Glutamatergic neuron (in vitro differentiated cells): ENCODE measurements at places on chromosomes 5 and 9.

- H3K36me3 ChIP-seq: no peaks in the 10 kb centered on the region
- peak; percentile 52 for DNase-seq
- H3K4me3 ChIP-seq: no peak overlapping the region
- H3K4me1 ChIP-seq: peaks cover 2% of the 10 kb centered on the region
These were observed 724 bp downstream of the NR2F1-AS1 start for GRCh38 chr5:93580063-93580926.

- no peak overlapping the region for H3K4me3 ChIP-seq
- no peaks in the 10 kb centered on the region for H3K36me3 ChIP-seq
- no peak overlapping the region for H3K27ac ChIP-seq
- peaks cover 4% of the 10 kb centered on the region for H3K4me1 ChIP-seq
These were observed 14.8 kb upstream of the CTNNA1 start for GRCh38 chr5:138738399-138738798.

DNA sequence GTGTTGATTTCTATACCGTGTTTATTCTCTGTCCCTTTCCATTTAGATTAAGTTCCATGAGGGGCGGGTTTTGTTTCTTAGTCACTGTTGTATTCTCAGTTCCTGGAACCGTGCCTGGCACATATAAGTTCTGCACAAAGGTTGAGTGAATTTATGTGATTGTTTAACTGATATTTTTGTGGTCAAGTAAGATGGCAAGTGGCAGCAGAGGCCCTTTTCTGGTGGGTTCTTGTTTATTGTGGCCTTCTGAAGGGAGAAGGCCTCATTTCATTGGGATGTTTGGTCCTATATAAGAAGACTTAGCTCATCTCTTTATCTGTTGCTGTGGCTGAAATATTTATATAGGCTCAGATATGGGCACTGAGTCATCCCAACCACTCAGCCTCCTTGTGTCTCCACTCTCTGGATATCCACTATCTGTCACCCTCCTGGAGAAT lies 262.5 kb downstream of the PSAT1 start:
- no peak overlapping the region for H3K27ac ChIP-seq
- no peak for DNase-seq
- H3K36me3 ChIP-seq: no peaks in the 10 kb centered on the region
- no peaks in the 10 kb centered on the region for H3K27me3 ChIP-seq
- no peak overlapping the region for H3K4me3 ChIP-seq
- no peaks in the 10 kb centered on the region for H3K4me1 ChIP-seq

- H3K4me3 ChIP-seq: no peak overlapping the region
- peaks cover 5% of the 10 kb centered on the region for H3K27me3 ChIP-seq
- H3K4me1 ChIP-seq: peaks cover 25% of the 10 kb centered on the region
- DNase-seq: no peak
- no peak overlapping the region for H3K27ac ChIP-seq
- H3K36me3 ChIP-seq: peaks cover 9% of the 10 kb centered on the region
These were observed 56.3 kb downstream of the USP20 start for GRCh38 chr9:129891569-129891968.

- H3K27ac ChIP-seq: no peak overlapping the region
- DNase-seq: no peak
- H3K27me3 ChIP-seq: no peaks in the 10 kb centered on the region
These were observed 213.0 kb downstream of the CRB2 start for GRCh38 chr9:123568691-123569688.

DNA sequence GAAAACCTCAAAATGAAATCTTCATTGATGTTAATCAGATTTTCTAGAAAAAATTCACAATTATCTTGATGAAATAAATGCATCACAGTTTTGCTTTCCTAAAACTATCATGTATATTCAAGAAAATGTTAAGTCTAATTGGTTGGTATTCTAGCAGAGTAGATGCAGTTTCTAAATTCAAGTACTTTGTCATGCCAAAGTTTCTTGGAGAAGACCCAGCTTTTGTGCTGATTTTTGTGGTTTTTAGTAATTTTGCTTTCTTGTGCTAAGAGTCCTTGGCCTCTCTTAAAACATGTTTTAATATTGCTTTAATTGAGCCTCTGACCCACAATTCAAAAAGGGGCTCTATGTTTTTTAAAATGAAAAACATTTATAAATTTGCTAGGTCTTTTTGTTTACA lies 924.8 kb upstream of the PTPRD start:
- H3K27me3 ChIP-seq: no peaks in the 10 kb centered on the region
- no peak overlapping the region for H3K4me3 ChIP-seq
- H3K4me1 ChIP-seq: no peaks in the 10 kb centered on the region

GRCh38 chr5:107300721-107301327 lies 369.9 kb downstream of the EFNA5 start:
- peaks cover 2% of the 10 kb centered on the region for H3K27me3 ChIP-seq
- H3K4me1 ChIP-seq: no peaks in the 10 kb centered on the region
- H3K4me3 ChIP-seq: no peak overlapping the region
- H3K27ac ChIP-seq: no peak overlapping the region
- no peak for DNase-seq
- H3K36me3 ChIP-seq: no peaks in the 10 kb centered on the region

GRCh38 chr5:143865426-143866025 lies 53.6 kb downstream of the HMHB1 start:
- no peak for DNase-seq
- H3K27ac ChIP-seq: no peak overlapping the region
- no peak overlapping the region for H3K4me3 ChIP-seq
- peaks cover 2% of the 10 kb centered on the region for H3K27me3 ChIP-seq
- no peaks in the 10 kb centered on the region for H3K36me3 ChIP-seq

GRCh38 chr5:72659726-72660125 lies 152.5 kb upstream of the ZNF366 start:
- peaks cover 1% of the 10 kb centered on the region for H3K27me3 ChIP-seq
- H3K4me1 ChIP-seq: peaks cover 17% of the 10 kb centered on the region
- no peak overlapping the region for H3K4me3 ChIP-seq
- DNase-seq: no peak
- peaks cover 9% of the 10 kb centered on the region for H3K36me3 ChIP-seq

DNA sequence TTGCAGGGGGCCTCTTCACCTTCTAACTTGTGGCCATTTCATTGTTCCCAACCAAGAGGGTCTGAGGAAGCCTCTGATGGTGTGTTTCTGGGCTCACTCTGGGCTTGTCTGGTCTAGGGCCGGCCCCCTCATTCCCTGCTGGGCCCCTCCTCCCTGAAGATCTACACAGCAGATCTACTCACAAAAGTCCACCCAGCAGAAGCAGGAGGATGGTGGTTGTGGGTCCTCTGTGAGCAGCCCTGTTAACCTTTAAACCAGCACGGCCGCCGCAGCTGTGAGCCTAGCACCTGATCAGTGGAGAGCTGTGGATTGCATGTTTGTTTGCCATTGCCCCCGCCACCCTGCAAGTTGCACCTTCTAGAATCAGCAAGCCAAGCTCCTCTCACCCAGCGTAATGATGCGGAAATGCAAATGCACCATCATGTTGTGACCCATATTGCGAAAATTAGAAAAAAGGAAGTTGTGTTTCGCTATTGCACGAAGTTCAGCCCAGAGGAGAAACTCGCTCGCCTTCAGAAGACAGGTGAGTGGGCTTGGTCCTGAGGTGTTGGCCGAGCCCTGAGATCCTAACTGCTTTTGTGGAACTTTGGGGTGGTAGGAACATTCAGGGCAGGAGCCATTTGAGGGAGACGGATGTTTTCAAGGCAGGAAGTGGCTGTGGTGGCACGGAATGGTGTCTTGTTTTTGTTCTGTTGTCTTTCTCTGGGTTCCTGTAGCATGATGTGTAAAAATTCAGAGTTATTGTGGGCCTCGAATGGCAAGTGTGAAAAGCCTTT lies 16.7 kb downstream of the FGD3 start:
- no peak overlapping the region for H3K27ac ChIP-seq
- H3K4me3 ChIP-seq: no peak overlapping the region
- H3K36me3 ChIP-seq: no peaks in the 10 kb centered on the region
- H3K4me1 ChIP-seq: no peaks in the 10 kb centered on the region

- H3K27ac ChIP-seq: no peak overlapping the region
- H3K27me3 ChIP-seq: peaks cover 10% of the 10 kb centered on the region
- H3K36me3 ChIP-seq: peaks cover 6% of the 10 kb centered on the region
- H3K4me3 ChIP-seq: no peak overlapping the region
- peaks cover 29% of the 10 kb centered on the region for H3K4me1 ChIP-seq
- DNase-seq: no peak
These were observed 68.7 kb downstream of the SEMA4D start for GRCh38 chr9:89428901-89429890.

DNA sequence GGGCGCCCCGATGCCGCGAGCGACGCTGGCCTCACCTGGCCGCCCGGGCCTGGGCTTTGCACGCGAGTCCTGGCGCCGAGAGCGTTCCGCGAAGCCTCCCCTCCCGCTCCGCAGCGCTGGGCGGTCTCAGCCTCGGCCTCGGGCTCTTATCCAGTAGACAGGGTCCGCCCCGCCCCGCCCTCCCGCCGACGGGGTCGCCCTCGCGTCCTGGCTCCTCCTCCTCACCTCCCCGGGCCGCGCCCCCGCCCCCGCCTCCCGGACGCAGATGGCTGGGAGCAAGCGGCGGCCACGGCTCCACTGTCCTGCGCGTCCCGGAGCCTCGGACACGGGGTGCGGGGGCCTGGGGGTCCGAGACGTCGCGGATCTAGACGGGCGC lies at the start of gene SLC6A3:
Gene SLC6A3 (minus strand): TSS at position 128 of the 376 bp plus-strand sequence. CDS start 2,243 bp downstream, outside the sequence.
- peaks cover 6% of the 10 kb centered on the region for H3K4me1 ChIP-seq
- no peak within 1 kb of the TSS for H3K27ac ChIP-seq
- peak within 1 kb of the TSS; percentile 95 for H3K4me3 ChIP-seq
- DNase-seq: peak; percentile 93
- peaks cover 13% of the 10 kb centered on the region for H3K27me3 ChIP-seq

DNA sequence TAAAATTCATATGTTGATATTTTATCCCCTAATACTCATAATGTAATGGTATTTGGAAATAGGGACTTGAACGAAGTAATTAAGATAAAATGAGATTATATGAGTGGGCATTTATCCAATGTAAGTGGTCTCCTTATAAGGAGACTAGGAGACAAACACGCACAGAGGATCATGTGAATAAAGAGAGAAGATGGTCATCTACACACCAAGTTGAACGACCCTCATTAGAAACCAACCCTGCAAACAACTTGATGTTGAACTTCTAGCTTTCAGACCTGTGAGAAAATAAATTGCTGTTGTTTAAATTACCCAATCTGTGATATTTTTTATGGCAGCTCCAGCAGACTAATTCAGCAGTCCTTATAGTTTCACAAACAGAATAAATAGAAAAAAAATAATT lies 27.5 kb upstream of the SELENOP start:
- H3K27ac ChIP-seq: no peak overlapping the region
- H3K36me3 ChIP-seq: peaks cover 5% of the 10 kb centered on the region
- DNase-seq: no peak
- H3K4me3 ChIP-seq: no peak overlapping the region

- DNase-seq: no peak
- H3K4me3 ChIP-seq: no peak overlapping the region
- no peaks in the 10 kb centered on the region for H3K36me3 ChIP-seq
- H3K27me3 ChIP-seq: no peaks in the 10 kb centered on the region
- no peaks in the 10 kb centered on the region for H3K4me1 ChIP-seq
- H3K27ac ChIP-seq: no peak overlapping the region
These were observed 189.8 kb upstream of the TRIM32 start for GRCh38 chr9:116497095-116497890.

DNA sequence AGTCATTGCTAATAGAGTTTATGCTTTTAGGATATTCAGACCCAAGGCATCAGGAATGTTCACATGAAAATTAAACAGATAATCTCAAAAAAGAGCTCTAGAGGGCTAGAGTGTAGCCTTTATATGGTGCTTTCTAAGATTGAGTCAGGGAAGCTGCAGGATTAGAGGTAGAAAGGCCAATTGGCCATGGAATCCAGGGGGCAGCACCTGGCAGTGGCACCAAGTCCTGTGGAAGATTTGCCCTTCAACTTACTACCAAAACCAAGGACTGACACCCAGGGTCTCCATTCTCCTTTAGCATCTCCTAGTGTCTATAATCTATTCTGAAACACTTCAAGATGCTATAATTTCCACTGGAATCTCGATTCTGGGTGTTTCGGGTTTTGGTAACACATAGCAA lies 112.4 kb downstream of the ACER2 start:
- no peaks in the 10 kb centered on the region for H3K27me3 ChIP-seq
- DNase-seq: no peak
- H3K36me3 ChIP-seq: no peaks in the 10 kb centered on the region
- H3K4me1 ChIP-seq: peaks cover 5% of the 10 kb centered on the region
- no peak overlapping the region for H3K27ac ChIP-seq

DNA sequence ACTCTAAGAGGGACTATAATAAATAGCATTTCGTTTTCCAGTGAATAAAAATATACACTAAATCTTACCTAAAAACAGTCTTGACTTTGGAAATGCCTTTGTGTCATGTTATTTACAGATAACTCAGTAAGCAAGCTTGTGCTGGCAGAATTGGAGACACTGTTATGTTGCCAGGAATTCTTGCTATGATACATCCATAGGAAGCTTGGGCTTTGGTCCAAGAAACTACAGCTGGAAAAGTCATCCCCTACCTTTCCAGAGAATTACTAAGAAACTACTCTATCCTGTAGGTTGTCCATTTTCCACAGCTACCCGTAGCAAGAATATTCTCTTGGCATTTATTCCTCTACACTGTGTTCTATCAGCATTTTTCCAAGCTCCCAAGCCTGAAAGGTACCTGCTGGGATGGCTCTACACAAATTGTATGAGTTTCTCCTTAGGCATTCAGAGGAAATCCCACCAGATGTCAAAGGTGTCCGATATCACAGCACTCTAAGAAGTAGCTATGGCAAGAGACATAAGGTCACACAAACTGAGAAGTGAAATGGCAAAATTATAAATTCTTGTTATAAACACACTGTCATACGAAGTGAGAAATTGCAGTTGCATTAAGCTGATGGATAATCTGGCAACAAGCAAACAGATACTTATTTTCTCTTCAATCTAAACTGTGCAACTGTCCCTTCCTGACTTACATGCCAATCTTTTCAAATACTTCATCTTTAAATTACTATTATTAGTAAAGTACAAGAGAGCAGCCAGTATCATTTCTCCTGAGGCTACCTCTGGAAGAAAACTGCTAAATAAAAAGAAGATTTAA lies 68.5 kb downstream of the MCTP1 start:
- H3K4me1 ChIP-seq: peaks cover 9% of the 10 kb centered on the region
- no peak for DNase-seq
- no peak overlapping the region for H3K27ac ChIP-seq
- no peak overlapping the region for H3K4me3 ChIP-seq

- no peak overlapping the region for H3K27ac ChIP-seq
- no peaks in the 10 kb centered on the region for H3K4me1 ChIP-seq
- DNase-seq: no peak
- H3K27me3 ChIP-seq: no peaks in the 10 kb centered on the region
These were observed 27.5 kb downstream of the CCDC152 start for GRCh38 chr5:42784132-42784531.

- H3K36me3 ChIP-seq: no peaks in the 10 kb centered on the region
- DNase-seq: peak; percentile 96
- peak within 1 kb of the TSS; percentile 100 for H3K27ac ChIP-seq
- H3K4me3 ChIP-seq: peak within 1 kb of the TSS; percentile 95
- H3K27me3 ChIP-seq: peaks cover 4% of the 10 kb centered on the region
These were observed at the start of gene DYNC2I2 for GRCh38 chr9:128656416-128657343. Gene DYNC2I2 (minus strand): TSS chr9:128656847. CDS start chr9:128656726, 121 bp downstream.
